ENCODE measurements at places on chromosomes 13 and 19.
A peak's percentile ranks its signal among the peaks of the same experiment; 100 is the strongest.

- DNase-seq, result peak; percentile 84
Measured at GRCh38 chr13:101556676-101557123, 104.2 kb downstream of the ITGBL1 start.

DNA sequence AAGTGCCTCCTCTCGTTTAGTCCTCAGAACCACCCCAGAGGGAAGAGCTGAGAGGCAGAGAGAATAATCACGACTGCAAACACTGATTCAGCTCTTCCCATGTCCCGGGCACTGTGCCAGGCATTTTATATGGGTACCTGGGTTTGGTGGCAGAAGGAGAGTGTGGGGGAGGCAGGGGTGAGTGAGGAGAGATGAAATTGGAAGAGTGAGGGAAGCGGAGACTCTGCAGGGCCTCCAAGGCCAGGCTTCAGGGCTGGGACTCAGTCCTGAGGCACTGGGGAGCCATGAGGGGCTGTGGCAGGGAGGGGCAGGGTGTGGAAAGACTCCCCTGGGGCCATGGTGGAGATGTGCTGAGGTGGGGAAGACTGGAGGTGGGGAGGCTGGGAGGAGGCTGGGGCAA lies 8.7 kb downstream of the SYNGR4 start:
- DNase-seq, result no peak

- no peak for DNase-seq
Measured at GRCh38 chr13:93217721-93218261, 8.8 kb upstream of the GPC6 start.

- DNase-seq, result peak; percentile 94
Measured at GRCh38 chr19:13022859-13023636, 27.8 kb downstream of the NFIX start.

GRCh38 chr13:73767747-73768315 lies 366.4 kb downstream of the KLF12 start:
- DNase-seq, result peak; percentile 7

- peak; percentile 78 for DNase-seq
Measured at GRCh38 chr13:112931028-112931934, 37.7 kb upstream of the MCF2L start.

DNA sequence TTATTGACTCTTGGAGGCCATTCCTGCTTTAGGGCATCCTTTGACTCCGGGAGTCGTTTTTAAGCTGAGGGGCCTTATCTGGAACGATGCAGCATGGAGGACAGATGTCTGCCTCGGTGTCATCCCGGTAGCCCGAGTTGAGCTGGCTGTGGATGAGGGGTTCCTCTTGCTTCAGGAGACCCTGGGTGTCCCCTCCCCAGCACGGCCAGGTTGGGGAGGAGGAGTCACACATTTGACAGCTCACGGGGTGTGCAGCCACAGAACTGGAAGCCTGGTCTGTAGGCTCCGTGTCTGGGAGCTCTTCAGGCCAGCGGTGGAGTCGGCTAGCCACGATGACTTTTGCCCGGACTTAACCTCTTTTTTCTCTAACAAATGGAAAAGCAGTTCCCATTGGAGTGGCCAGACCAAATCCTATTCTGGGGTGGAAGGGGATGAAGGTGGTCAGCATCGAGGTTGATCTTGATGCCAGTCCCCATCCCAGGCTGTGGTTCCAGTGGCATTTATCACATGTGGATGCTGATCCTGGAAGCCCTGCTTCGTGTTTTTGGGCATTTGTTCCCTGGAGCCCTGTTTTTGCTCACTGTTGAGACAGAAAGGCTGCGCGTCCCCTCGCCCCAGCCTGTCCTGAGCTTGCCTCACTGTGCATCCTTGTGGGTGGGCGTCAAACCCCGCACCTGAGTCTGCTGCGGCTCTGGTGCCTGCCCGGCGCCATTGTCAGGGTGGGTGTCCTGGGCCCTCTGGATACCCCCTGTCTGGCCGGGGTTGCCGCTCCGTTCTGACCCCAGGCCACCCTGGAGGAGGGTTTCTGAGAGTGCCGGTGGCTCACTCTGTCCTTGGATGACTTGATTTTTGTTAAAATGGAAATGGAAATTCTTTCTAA lies 12.0 kb downstream of the TFDP1 start:
- DNase-seq, result no peak

- no peak for DNase-seq
Measured at GRCh38 chr13:32228330-32229041, 86.7 kb downstream of the ZAR1L start.

- no peak for DNase-seq
Measured at GRCh38 chr19:31501427-31502195, 152.4 kb upstream of the TSHZ3 start.

DNA sequence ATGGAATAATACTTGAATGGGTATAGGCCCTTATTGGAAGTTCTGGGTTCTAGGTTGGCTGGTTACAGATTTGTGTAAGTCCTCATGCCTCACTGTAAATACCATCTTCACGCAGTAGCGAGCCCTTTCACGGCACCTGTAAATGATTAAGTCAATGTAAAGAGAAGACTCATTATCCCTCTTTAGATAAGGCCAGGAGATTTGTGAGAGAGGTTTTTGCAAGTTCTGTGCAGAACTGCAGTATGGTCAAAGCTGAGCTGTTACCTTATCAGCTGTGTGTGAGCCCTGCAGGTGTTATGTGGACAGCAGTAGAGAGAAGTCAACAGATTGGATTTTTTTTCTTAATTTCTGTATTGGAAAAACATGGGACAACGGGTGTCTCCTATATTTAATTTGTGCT lies 141.6 kb downstream of the SHISA2 start:
- DNase-seq, result no peak

- DNase-seq, result no peak
Measured at GRCh38 chr13:32035716-32036115, 4.1 kb downstream of the FRY start.

- no peak for DNase-seq
Measured at GRCh38 chr13:71169180-71169579, 697.8 kb downstream of the DACH1 start.

GRCh38 chr19:42794765-42795164 lies 29.3 kb upstream of the PSG8 start:
- no peak for DNase-seq

DNA sequence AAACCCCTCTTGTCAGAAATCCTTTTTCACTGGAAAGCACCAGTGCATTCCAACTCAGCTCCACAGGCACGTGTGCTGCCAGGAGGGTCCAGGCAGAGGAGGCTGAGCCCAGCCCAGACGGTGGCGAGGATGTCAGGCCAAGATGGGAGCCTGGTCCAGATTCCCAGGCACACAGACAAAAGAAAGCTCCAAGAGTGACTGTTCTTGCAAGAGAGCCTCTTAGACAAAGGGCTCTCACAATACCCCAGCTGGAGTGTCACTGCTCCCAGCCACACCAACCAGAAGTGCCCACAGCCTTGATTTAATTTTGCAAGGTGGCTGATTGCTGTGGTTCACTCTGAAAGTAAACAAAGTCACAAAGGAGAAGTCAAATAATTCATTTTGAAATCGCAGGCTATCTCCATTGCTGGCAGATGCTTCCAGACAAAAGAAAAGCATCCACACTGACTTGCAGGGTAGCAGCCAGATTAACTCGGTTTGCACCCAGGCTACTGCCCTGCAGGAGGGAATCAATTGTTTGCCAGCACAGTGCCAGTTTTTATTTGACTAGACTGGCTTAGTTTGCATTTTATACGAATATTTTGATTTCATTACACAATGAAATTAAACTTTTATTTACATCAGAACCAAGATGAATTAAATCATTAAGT lies 95.1 kb downstream of the RAB20 start:
- no peak for DNase-seq

GRCh38 chr19:32858155-32858554 lies 11.4 kb downstream of the SLC7A9 start:
- no peak for DNase-seq

GRCh38 chr19:52566588-52566987 lies 3.5 kb upstream of the ZNF701 start:
- DNase-seq, result peak; percentile 20

- no peak for DNase-seq
Measured at GRCh38 chr19:41166944-41167804, 25.8 kb upstream of the CYP2S1 start.

- no peak for DNase-seq
Measured at GRCh38 chr13:97141097-97141496, 81.0 kb upstream of the MBNL2 start.

DNA sequence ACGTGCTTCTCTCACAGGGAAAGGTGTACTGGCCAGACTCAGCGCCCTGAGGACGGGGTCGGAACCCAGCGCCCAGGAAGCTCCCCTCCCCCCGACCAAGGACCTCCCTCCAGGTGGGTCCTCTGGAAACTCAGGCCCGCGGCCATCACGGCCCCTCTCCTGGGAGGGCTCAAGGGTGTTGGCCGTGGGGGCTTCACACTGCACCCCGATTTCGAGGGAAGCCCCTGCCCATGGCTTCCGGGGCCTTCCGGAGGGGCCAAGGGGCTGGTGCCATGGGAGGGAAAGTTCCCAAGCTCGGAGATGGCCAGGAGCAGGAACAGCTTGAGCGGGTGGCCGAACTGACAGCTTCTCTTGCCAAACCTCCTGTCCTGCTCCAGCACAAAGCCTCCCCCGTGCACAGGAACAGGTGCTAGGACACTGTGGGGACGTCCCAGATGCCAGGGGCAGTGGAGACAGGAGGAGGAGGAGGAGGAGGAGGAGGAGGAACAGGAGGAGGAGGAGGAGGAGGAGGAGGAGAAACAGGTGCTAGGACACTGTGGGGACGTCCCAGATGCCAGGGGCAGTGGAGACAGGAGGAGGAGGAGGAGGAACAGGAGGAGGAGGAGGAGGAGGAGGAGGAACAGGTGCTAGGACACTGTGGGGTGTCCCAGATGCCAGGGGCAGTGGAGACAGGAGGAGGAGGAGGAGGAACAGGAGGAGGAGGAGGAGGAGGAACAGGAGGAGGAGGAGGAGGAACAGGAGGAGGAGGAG lies 10.0 kb downstream of the SBNO2 start:
- DNase-seq, result no peak

DNA sequence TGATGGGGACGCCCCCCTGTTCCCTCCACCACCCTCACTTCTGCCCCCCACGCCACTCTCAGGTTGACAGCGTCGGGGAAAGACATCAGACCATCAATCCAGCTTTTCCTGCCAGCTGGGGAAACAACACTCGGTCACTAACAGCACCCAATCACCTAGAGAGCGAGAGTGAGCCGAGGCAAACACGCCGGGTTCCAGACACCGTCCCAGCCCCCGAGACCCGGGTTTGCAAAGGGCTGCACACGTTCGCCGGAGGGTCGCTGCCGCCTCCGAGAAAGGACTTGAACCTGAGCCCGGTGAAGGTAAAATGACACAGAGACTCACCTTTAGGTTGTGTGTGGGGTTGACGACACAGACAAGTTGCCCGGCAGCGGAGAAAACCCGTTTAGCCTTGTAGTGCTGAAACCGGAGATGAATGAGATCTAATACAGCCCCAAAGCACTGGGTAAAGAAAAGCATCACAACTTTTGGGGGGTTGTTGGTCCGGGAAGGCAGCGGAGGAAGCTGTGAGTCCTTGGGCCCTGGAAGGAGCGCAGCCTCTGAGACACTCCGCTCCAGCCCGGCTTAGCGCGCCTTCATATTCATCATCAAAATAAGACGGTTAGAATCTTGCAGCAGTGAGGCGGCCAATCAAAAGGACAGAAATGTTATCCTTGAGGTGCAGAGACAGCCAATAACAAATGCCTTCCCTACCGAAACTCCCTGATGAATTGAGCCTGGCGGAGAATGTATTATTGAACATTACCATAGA lies at the start of gene SIAH3:
TSS of gene SIAH3 (minus strand) at position 583 of the 751 bp plus-strand sequence. CDS start at position 459, 124 bp downstream.
- DNase-seq, result peak; percentile 19

GRCh38 chr13:45796426-45797235 lies 54.9 kb downstream of the SIAH3 start:
- no peak for DNase-seq

DNA sequence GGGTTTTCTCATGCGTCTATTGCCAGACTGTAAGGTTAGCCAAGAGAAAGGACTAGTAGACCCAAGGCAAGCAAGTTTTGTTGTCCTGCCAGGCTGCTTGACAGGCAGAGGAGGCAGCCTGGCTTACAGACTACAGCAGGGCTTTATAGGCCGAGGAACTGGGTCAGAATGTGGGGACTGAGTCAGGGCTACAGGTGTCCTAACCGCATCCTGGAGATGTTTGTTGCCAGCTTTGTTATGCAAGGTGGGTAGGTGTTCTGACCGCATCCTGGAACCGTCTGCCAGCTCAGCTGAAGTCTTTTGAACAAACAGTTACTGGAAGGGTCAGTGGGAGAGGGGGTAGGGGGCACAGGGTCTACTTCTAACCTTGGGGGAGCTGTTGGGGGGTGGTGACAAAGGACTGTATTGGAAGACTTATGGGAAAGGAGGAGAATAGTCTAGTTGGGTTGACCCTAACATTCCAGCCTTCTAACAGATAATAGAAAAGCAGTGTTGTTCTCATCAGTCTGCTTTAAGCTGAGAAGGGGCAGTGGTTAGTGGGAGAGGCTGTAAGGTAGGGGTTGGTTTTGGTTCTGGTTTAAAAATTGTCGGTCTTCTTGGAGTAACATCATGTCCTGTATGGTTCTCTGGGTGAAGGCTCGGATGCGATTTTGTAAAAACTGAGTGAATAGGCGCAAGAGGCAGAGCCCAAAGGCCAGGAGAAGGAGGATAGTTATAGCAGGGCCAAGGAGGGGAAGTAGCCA lies 913.8 kb upstream of the SLITRK5 start:
- DNase-seq, result no peak

DNA sequence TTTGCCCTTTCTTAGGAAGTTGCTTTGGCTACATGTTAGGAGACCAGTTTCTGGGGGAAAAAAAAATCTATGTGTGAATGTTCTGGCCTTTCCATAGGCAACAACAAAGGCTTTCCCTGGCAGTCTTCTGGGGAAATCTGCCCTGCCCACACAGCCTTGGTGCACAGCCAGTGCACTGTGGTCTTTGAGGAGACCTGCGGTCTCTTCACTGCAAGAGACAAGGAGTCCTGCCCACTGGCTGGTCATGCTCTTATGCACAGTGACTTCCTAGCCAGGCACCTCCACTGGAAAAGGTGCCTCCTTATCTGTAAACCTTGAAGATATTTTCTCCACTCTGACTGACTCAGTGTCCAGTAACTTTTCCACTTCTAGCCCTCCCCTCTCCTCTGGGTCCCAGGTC lies 155.1 kb downstream of the SUCLA2 start:
- DNase-seq, result no peak

GRCh38 chr19:24086974-24087595 lies at the start of gene ZNF254:
ZNF254 (plus strand) TSS chr19:24087187; CDS start chr19:24087308, 121 bp downstream.
- peak; percentile 98 for DNase-seq

DNA sequence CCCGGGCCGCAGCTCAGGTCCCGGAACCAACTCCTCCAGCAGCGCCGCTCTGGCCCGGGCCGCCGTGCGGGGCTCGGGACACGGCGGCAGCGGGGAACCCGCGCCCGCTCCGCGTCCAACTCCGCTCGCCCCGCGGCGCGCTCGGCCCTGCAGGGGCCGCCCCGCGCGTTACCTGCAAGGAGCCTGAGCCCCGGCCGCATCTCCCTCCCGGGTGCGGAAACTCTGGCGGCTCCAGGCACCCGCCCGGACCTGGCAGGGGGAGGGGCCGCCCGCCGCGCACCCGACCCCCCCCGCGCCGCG lies at the start of gene TMTC4:
TSS of gene TMTC4 (minus strand) at position 224 of the 300 bp plus-strand sequence. CDS start 4,433 bp downstream, outside the sequence.
- DNase-seq, result no peak

- no peak for DNase-seq
Measured at GRCh38 chr19:10137751-10138682, 18.3 kb upstream of the EIF3G start.

DNA sequence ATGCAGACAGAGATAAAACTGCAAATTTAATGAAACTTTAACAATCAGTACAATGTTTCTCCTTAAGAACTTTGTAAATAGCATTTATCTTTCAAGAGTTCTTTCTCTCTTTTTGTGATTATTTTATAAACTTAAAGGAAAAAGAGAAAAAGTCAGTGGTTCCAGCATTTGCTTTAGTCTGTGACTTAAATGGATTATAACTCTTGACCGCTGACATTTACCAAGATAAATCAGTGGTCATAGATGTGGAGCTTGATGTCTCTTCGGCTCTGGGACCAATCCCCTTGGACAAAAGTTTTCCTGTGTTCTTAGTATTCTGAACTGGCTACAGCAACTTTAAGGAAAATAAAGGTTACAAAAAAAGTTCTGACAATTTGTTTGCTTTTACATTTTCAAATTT lies 162.6 kb downstream of the TM9SF2 start:
- no peak for DNase-seq
